ENCODE measurements at places on chromosomes 7 and 10.
A peak's percentile ranks its signal among the peaks of the same experiment; 100 is the strongest.

DNA sequence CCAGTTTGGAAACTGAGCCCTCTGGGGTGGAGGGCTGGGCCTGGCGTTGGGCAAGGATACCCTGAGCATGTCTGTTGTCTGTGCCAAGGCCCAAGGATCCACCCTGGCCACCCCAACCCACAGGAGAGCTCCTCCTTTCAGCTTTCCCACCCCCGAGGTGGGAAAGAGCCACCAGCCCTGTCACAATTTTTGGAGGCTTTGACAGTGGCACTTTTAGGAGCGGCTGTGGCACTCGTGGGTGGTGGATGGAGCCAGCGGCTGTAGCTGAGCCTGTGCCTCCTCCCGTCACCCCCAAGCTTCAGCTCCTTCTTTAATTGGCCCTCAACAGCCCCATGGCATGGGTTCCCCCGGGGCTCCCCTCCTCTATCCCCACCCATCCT is 18.2 kb upstream of the ZNF862 start:
- no peak for DNase-seq

- no peak for DNase-seq
Measured at GRCh38 chr10:50515420-50515819, 108.3 kb downstream of the SGMS1 start.

- peak; percentile 11 for DNase-seq
Measured at GRCh38 chr7:142880876-142881505, 4.6 kb downstream of the TRPV6 start.

DNA sequence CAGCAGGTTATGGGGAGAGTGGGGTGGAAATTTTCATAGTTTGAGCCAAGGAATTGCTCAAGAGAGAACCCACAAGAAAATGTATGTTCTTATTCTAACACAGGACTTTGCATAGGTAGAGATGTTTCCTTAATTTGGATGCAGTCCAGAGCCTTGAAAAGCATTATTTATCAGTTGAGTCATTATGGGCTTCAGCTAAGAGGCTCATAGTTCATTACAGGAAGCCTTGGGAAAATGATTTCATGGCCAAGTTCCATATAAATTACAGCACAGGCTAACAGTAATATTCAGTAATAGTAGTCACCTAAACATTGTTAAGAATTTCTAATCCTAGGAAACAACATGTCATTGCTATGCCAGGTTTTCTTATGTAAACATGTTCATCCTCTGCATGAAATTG is 131.1 kb upstream of the PTPRZ1 start:
- DNase-seq, result no peak

GRCh38 chr7:29040579-29040925 is 82.4 kb upstream of the TRIL start:
- no peak for DNase-seq

DNA sequence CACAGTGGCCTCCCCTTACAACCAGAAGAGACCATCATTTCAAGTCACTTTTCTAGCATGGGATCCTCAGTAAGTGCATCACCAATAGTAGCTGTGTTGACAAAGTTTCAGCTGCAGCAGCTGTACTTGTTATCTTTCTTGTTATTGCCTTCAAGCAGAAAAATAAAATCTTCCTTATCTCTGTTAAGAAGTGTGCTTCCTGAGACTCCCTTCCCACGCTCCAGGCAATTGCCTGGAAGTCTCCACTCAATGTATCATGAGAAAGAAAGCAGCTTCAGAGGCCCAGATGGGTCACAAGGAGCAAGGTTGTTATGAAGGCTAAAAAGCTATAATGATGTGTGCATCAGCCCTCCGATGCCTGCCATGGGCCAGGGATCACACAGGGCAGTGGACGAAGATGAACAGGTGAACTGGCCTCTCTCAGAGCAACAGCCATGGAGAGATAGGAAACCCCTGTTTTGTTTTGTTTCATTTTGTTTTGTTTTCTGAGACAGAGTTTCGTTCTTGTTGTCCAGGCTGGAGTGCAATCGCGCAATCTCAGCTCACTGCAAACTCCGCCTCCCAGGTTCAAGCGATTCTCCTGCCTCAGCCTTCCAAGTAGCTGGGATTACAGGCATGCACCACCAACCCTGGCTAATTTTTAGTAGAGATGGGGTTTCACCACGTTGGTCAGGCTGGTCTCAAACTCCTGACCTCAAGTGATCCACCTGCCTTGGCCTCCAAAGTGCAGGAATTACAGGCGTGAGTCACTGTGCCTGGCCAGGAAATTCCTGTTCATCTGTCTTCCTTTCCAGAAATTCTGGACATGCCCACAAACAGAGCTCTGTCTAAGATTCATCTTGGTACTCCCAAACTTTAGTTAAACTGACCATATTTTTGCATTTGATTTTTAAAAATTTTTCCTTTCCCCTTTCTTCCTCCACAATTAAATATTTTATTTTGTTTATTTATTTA is 340.5 kb downstream of the TNS3 start:
- no peak for DNase-seq

DNA sequence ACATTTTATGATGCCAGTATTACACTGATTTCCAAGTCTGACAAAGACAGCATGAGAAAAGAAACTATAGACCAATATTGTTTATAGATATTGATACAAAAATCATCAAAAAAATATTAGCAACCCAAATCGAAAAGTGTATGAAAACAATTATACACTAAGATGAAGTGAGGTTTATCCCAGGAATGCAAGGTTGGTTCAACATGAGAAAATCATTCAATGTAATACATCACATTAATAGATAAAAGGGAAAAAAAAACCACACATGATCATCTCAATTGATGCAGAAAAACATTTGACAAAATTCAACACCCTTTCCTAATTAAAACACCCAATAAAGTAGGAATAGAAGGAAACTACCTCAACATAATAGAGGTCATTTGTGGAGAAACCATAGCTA is 153.9 kb downstream of the DNAJC1 start:
- DNase-seq, result no peak

- no peak for DNase-seq
Measured at GRCh38 chr7:35353481-35353880, 99.6 kb upstream of the TBX20 start.

GRCh38 chr7:39069031-39069430 is 91.3 kb downstream of the POU6F2 start:
- DNase-seq, result no peak

DNA sequence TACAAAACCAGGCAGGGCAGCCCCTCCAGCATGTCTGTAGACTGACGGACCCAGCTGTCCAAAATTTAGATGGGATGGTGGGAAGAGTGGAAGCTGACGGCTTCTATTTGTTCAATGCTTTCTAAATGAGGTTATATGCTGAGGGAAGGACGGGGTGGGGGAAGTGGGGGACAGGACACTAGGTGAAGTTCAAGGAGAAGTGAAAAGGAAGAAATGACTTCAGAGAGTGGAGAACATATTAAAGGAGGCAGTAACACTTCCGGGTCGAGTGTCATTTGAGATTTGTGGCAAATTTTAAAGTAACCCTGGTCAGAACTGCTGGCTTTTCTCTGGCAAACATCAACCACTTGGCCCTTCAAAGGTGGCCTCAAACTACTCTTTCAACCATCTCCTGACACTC is 9.4 kb downstream of the PIP4K2A start:
- DNase-seq, result no peak

DNA sequence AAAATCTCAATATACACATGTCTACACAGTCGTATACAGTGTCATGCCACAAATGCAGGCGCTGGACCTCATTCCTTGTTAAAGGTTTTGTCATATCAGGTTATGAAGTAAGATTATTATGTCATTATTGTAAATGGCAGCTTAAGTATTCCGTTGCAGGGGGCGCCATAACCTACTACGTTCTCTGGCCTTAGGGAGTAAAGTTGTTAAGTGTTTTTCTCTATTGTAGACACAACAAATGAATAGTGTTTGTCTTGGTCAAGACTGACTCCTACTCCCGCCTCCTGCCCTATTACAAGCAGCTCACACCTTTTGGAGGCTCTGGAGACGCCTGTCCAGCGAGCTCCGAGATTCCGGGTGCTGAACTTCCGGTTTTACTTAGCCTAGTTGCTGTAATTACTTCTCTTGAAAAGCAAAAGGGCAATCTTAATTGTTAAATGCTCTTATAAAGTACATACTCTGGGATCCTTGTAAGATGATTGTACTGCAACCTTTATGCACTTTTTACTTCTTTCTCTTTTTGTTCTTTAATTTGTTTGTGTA is 994 bp downstream of the GATAD1 start:
- DNase-seq, result peak; percentile 48

DNA sequence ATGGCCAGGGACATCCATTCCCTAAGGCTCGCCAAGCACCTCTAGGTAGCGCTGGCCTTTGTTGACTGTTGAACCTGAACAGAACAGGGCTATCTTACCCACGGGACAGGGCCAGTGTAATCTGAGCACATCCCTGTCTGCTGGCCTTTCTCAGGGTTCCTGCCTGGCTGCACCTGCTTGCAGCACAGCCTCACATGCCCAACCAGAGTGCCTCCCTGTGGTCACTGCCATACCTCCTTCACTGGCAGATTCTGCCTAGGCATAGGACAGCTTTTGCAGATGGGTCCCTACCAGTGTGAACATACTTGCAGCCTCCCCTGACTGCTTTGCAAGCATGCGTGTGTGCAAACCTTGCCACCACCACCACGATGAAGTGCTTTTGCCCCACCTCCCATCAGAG is 15.8 kb upstream of the LIPN start:
- no peak for DNase-seq

DNA sequence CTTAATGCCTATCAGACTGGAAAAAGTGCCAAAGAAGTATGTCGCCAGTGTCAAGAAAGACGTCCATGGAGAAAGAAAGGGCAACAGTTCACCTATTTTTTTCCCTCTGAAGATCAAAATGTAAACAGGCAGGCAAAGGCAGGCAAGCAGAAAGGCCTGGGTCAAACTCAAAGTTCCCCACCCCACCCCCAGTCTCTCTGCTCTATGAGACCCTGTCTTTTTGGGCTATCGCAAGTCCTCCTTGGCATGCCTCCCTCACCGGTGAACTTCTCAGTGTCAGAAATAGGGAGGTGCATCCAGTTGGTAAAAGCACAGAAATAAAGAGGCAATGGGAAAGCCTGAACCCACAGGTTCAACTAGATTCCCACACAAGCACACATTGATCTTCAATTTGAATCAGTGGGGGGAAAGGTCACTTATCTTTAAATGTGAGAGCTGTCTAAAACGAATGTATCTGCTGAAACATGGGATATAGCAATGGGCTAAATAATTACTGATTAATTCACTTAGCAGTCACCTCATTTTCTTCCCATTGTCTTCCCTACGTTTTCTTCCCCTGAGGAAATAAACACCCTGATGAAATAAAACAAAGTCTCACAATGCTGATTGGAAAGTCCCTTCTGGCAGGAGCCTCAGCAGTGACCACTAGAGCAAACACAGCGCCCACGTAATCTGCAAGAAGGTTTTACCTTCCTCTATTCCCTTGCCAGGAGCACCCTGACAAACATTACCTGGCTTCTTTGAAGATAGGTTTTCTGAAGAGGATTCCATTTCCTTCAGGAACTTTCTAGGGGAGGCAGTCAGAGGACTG is 31.1 kb downstream of the JAZF1 start:
- DNase-seq, result no peak

GRCh38 chr7:142910481-142910880 is 23.1 kb downstream of the TRPV5 start:
- DNase-seq, result no peak

GRCh38 chr7:87445897-87446296 is 29.6 kb downstream of the ABCB4 start:
- no peak for DNase-seq

DNA sequence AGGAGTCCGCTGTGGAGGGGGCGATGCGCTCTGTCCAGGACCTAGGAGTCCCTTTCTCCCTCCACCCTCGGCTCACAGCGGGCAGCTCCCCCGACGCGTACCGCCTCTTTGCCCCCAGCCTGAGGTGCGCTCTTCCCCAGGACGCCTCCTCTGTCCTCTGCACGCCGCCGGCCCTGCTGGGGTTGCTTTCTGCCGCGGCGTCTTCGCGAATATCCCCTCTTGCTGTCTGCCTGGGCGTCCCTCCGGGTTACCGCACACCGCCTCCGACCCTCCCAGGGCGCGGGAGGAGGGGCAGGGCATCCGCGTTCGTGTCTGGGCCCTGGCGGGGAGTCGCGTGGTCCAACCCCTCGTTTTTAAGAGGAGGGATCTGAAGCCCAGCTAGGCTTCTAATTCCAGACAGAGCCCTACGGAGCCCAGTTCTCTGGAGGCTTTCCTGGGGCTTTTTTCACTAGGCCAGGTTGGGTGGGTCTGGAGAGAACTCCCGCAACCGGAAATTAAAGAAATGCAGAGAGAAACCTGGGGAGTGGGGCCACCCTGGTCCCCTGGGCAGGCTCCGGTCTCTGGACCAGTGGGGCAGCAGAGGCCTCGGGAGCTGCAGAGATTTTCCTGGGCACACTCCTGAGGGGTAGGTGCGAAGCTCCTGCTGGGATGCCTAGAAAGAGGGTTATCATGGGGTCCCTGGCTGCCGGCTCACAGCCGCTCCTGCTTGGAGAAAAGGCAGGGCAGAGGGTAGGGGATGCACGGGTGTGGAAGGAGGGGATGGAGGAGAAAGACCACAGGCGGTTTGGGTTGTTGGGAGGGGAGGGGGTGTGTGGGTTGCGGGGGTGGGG is 166.9 kb downstream of the UBE2H start:
- no peak for DNase-seq

GRCh38 chr7:12873571-12873970 is 186.1 kb downstream of the ARL4A start:
- no peak for DNase-seq

- DNase-seq, result peak; percentile 14
Measured at GRCh38 chr7:98722402-98722801, 105.3 kb downstream of the NPTX2 start.

DNA sequence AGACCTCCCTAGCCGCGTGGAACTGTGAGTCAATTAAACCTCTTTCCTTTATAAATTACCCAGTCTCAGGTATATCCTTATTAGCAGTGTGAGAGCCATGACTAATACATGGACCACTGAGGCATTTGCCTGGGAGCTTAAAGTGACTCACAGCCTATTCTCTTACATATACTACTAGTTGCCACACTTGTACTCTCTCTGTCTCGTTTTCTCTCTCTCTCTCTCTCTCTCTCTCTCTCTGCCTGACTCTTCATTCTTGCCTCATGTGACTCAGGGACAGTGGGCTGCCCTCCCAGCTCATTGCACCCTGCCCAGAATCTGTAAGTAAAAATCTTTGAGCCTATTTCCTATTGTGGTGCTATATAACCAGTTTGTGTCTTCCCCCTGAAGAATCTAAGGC is 238.5 kb upstream of the MAGI2 start:
- peak; percentile 51 for DNase-seq

GRCh38 chr10:80473692-80474596 is 19.8 kb downstream of the TSPAN14 start:
- DNase-seq, result peak; percentile 31
